ENCODE measurements at places on chromosomes 6 and 20. TPM values are rescaled to one million over a fixed set of nuclear protein-coding genes. Genes with fewer than 3 reads are reported as not detected.
A peak's percentile ranks its signal among the peaks of the same experiment; 100 is the strongest.

GRCh38 chr20:47330933-47331708 is 25.4 kb downstream of the ZMYND8 start:
- H3K27ac ChIP-seq: peak overlapping the region; percentile 30
- no peak for DNase-seq
- no peaks in the 10 kb centered on the region for H3K36me3 ChIP-seq
- H3K4me1 ChIP-seq: peaks cover 54% of the 10 kb centered on the region
- no peak overlapping the region for H3K4me3 ChIP-seq
- no peaks in the 10 kb centered on the region for H3K27me3 ChIP-seq

Gene PI3
- total RNA-seq: not detected

Gene PKHD1
- total RNA-seq: not detected

- H3K36me3 ChIP-seq: no peaks in the 10 kb centered on the region
- no peaks in the 10 kb centered on the region for H3K27me3 ChIP-seq
- DNase-seq: no peak
- H3K4me3 ChIP-seq: no peak overlapping the region
- H3K4me1 ChIP-seq: peaks cover 12% of the 10 kb centered on the region
- no peak overlapping the region for H3K27ac ChIP-seq
Observed at GRCh38 chr6:121584586-121585369, 149.3 kb downstream of the GJA1 start.

- no peak for DNase-seq
- H3K27me3 ChIP-seq: peaks cover 23% of the 10 kb centered on the region
- no peak overlapping the region for H3K27ac ChIP-seq
- H3K36me3 ChIP-seq: no peaks in the 10 kb centered on the region
- peaks cover 8% of the 10 kb centered on the region for H3K4me1 ChIP-seq
- no peak overlapping the region for H3K4me3 ChIP-seq
Observed at GRCh38 chr20:62764156-62764935, 31.9 kb upstream of the MRGBP start.

DNA sequence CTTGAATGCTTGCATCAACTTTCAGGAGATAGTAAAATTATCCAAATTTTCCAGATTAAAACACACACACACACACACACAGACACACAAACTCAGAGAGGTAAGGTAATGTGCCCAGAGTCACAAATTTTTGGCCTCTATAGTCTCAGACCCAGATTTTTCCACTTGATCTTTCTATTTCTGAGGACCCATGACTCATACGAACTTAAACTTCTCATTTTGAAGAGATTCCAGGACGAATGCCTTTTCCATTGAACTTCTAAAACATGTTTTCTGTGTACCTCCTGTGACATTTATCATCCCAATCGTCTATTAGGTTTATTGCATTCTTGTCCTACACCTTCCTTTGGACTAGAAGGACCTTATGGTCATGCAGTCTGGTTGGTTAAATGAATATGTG is 172.9 kb upstream of the COL21A1 start:
- no peak overlapping the region for H3K4me3 ChIP-seq
- H3K4me1 ChIP-seq: peaks cover 17% of the 10 kb centered on the region
- DNase-seq: no peak

GRCh38 chr6:168951217-168951616 is 302.4 kb downstream of the THBS2 start:
- no peak for DNase-seq
- no peak overlapping the region for H3K4me3 ChIP-seq
- no peaks in the 10 kb centered on the region for H3K36me3 ChIP-seq
- no peaks in the 10 kb centered on the region for H3K4me1 ChIP-seq
- no peak overlapping the region for H3K27ac ChIP-seq

Gene SEL1L2
- total RNA-seq: 3.8 TPM

Gene AGER
- 4.7 TPM for total RNA-seq

Gene CCN6
- not detected for total RNA-seq
